Suppressor macrophage (primary cell): ENCODE measurements at places on chromosomes 6 and 20.

- no peak for DNase-seq
Observed at GRCh38 chr6:33695451-33695887, 16.0 kb downstream of the UQCC2 start.

DNA sequence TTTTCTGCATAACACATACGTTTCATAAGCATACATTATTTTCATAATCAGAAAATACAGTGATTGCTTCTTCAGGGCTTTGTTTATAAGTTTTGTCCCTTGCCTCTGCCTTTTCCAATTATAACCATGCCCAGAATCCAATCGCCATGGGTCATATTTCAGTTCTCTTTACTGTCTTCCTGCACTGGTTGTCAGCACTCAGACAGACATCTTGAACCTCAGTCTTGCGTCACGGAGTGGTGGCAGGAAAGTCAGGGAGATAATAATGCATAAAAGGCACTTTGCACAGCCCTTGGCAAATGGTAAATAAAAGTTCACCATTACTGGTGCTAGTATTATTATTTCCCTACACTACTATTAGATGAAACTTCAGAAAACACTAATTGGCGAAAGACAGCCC is 7.2 kb downstream of the KIF16B start:
- no peak for DNase-seq

- DNase-seq, result no peak
Observed at GRCh38 chr6:143059663-143060353, 881 bp upstream of the AIG1 start.

DNA sequence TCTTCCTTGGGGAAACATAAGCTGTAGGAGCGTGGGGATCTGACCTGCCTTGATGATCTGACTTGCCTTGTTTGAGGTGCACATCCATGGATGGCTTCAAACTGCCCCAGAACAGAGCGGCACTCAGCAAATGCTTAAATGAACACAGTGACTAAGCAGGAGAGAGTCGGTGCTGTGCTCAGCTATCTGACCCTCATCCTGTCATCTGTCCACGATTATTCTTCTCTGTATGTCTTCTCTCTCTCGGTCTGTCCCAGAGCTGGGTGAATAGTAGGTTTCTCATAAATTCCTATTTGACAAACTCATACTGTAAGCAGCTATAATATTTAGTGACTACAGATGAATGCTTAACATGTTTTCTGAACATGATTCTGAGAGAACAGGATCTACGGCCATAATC is 37.3 kb downstream of the TRAM2 start:
- DNase-seq, result no peak
